ENCODE measurements at places on chromosomes 6 and 20.

DNA sequence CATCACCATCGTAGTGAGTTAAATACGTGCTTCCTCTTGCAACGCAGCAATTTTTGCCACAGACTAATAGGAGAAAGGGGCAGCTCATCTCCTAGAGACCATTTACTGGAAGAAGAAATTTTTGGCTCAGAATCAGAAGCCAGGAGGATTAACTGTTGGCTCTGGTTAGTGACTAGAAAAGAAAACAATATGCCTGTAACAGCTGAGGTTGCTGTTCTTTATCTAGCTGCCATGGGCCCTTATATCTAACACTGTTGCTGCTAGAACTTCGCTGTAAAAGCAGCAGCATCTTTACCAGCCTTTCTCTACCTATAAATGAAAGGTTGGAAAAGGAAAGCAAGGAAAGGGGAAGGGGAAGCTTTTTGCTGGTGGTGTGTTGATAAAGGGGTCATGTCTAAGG lies 65.9 kb downstream of the FAM135A start:
- DNase-seq = no peak

- no peak for DNase-seq
Measured at GRCh38 chr6:15539722-15540270, 123.0 kb downstream of the DTNBP1 start.

- no peak for DNase-seq
Measured at GRCh38 chr6:168088161-168089053, 9.4 kb upstream of the FRMD1 start.

DNA sequence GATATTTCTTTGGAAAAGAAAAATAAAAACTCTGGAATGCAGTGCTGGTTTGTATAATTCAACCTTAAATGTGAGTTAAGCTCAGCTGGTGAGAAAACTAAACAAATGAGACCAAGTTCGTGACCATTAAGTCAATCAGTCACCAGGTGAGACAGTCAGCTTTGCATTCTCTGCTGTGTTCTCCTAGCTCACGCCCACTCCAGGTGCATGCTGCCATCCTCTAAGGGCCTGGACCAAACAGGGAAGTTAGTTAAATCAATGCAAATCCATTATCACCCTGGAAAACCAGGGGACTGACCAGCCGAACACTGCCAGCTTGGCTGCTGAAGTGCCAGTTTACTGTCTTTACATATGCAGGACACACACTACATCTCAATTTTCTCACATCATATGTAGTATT lies 7.2 kb downstream of the TPBG start:
- no peak for DNase-seq

GRCh38 chr20:17014756-17015366 lies 212.0 kb upstream of the PCSK2 start:
- DNase-seq = no peak

- DNase-seq = no peak
Measured at GRCh38 chr6:168632694-168633093, 191.7 kb downstream of the SMOC2 start.

DNA sequence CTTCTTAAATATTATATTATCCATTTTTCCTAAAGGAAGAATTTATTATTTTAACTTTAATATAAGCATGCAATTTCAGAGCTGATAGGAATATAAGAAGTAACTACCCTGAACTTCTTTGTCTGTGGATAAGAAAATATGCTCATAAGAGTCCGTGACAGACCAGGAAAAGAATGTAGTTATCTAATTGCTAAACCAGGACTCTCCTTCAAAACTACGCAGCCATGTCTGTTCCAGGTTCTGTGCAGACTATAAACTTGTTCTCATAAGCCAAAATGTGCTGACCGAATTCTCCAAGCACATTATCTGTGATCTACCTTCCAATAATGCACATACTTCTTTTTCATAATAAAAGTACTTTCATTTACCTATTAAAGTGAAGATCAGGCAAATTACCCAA lies 116.5 kb downstream of the TRDN start:
- DNase-seq = no peak

- no peak for DNase-seq
Measured at GRCh38 chr20:41086402-41087324, 50.7 kb upstream of the PLCG1 start.

- DNase-seq = no peak
Measured at GRCh38 chr6:148760258-148760534, 13.4 kb downstream of the UST start.

DNA sequence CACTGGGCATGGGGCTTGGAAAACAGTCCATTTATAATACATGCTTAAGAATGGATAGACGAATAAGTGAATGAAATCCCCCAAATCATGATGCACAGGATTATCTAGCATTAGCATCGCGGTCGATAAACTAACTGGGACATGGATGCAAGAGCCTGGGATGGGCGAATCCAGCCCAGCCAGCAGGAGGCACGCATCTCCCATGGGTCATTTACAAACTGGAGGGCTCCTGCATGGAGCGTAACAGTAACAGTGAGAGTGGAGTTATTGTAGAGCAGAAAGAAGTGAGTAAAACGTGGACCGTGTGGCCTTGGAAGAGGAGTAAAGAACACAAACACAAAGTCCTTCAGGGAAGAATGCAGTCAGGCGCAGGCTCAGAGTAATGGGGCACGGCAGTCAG lies 136.5 kb downstream of the AGPAT4 start:
- DNase-seq = no peak

- DNase-seq = no peak
Measured at GRCh38 chr20:43571310-43571709, 12.5 kb downstream of the SGK2 start.

DNA sequence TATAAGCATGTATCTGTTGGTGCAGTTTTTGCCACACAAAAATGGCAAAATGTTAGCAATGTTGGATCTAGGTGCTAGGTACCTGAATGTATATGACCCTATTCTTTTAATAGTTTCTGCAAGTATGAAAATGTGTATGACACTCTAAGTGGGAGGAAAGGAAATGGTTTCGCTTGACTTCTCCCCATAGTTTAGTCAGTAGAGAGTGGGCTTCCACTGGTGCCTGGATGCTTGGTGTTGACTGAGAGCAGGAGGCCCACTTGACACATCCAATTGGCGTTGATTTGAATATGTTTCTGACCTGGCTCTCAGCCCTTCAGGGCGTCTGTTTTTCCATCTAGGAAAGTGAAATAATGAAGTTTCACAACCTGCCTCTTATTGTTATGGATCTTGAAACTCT lies 41.8 kb upstream of the GABRR1 start:
- no peak for DNase-seq

- DNase-seq = no peak
Measured at GRCh38 chr6:31567531-31568370, 4.3 kb upstream of the LTA start.

DNA sequence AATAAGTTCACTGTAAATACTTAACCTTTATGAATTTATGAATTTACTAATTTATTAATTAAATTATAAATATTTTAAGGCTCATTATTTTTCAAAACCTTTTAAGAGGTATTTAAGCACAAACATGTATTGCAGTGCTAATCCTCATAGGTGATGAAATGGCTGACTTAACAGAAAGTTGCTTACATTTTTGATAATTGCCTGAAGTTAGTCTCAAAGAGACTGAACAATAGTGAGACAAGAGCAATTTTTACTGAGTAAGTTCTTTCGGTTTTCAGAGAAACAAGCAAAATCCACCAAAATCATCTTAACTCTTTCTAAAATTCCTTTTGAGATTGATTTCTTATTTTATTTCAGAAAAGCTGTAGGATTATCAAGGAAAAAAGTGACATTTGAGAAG lies 137.3 kb upstream of the VGLL2 start:
- no peak for DNase-seq

- no peak for DNase-seq
Measured at GRCh38 chr6:136307351-136307750, 17.7 kb upstream of the BCLAF1 start.

DNA sequence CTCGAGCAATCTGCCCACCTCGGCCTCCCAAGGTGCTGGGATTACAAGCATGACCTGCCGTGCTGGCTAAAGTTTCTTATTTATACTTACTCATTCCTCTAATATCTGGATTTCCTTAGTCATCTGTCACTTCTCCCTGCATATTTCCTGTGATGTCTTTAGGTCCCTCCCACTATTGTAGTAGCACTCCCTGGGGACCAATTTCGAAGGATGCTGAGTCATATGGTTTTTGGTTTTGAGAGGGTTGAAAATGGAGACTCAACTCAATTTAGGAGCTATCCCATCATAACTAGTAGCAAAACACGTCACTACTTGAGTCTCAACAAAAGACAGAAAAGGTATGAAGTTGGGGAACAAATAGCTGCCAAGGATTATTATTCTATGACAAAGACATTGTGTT lies 20.2 kb downstream of the MCUR1 start:
- DNase-seq = no peak

GRCh38 chr20:58457083-58457695 lies 58.0 kb downstream of the APCDD1L start:
- DNase-seq = no peak

GRCh38 chr20:37773291-37773826 lies 79.5 kb downstream of the CTNNBL1 start:
- no peak for DNase-seq

GRCh38 chr6:11279284-11279689 lies 46.8 kb upstream of the NEDD9 start:
- DNase-seq = no peak

DNA sequence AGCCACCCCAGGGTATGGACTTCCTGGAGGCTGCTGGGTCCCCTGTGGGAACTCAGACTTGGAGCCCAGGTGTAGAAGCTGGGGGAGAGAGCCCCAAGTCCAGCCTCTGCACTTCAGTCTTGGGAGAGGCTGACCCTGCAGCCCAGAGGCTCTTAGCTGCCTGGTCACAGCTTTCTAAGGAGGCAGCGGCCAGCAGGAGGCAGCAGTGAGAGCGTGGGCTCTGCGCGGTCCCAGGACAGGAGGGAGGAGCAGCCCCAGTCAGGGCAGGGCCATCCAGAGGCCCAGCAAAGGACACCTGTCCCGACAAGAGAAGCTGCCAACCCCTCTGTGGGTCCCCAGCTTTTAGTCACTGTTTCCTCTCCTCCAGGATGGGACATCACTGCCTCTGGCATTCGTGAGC lies 9.4 kb downstream of the TREML2 start:
- peak; percentile 14 for DNase-seq

DNA sequence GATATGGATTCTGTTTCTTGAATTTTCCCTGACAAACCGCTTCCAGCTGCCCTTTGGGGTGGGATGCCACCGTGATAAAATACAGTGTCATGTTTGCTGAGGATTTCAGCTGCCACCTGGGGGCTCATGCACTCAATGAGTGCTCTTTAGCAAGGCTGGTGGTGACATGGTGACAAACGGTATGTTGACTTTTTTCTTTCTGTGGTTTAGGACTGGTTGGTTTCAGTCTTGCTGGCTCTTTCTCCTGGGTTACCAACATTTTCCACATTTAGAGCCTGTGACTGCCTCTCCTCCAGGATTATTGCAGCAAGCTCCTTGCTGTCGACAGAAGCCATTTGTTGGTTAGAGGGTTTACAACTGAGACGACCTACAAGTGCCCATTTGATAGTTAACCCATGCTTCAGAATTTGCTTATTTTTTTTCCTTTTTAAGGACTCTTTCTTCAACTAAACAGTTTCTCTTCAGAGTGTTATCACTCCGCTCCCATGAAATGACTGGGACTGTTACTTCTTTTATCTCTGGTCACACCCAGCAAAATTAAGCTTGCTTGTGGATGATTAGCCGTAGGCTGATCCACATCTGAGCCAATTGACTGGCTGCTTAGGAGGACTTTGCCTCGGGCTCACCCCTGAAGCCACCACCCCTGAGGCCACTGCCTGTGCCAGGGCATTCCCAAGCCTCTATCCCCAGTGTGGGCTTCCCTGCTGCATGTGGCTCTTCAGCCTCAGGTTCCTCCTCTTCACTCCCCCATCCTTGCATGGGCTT lies 48.4 kb upstream of the CDYL start:
- no peak for DNase-seq

DNA sequence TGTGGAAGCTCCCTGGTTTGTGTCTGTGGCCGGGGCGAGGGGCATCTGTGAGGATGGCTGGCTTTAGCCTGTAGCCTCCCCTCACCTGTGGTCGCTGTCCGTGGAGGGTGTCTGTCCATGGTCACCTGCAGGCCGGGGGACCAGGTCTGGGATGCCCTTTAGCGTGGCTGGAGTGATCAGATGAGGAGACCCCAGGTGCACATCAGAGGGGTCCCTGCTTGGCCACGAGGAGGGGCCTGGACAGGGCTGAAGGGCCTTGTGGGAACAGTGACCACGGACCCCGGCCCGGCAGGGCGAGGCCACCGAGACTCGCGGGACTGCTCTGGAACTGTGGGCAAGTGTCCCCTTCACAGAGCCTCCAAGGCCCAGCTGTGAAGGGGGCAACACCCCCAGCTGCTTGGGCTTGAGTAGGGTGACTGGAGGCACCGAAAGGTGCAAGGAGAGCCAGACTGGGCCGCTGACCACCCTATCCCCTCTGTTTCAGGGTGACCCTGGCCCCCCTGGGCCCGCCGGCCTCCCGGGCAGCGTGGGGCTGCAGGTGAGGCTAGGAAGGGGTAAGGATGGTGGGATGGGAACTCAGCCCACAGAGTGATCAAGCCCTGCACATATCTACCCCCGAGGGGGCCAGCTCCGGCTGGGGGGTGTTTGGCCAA lies 8.6 kb downstream of the COL9A3 start:
- no peak for DNase-seq

DNA sequence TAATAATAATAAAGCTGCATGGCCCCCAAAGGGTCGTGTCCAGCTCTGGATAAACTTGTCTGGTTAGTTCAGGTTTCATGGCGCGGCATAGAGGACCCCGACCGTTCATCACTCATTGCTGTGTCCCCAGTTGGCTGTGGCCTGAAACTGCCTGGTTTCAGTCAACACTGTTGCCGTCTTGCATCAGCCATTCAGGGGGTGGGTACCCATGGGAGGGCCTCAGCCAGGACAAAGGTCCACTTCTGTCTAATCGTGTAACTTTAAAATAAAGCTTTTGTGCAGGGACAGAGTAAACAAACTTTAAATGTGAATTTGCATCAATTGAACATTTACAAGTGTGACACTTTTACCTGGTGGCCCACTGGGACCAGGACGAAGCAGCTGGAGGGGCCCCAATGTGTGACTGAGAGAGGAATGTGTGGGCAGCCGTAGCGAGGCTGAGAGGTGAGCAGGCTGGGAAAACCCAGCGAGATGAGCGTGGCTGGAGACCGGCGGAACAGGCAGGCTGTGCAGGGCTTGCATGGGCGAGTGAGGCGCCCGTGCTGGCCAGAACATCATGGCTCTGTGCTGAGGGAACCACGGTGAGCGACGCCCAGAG lies 22.3 kb upstream of the UNC93A start:
- no peak for DNase-seq

DNA sequence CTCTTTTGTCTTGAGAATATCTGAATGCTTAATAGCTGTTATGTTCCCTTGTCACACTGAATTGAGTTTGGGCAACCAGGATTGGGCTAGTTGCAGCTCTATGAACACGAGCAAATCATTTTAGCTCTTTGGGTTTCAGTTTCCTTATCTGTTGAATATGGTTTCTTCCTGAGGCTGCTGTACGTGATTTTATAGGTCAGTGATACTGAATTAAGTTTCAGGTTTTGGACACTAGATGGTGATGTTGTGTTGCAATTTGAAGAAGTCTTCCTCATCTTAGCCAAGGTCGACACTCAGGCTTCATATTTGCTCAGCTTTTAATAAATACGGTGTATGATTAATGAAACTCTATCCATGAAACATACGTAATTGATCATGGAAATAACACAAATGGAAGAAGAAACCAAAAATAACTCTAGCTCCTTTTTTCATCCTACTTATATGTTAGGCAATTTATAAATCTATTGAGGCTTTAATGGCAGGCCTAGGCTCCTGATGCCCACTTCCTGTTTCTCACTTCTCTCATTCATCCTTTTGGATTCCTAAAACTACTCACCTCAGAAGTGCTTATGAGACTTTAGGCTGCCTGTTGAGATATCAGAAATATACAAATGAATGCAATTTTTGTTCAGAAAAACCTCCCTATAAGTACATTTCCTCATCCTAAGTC lies 354.1 kb upstream of the MAP3K7 start:
- DNase-seq = no peak

- no peak for DNase-seq
Measured at GRCh38 chr6:36769676-36770499, 69.4 kb downstream of the CPNE5 start.
